Hippocampal formation (tissue), 2 donors: ENCODE measurements at places on chromosomes 6 and 20.

GRCh38 chr20:61539706-61540360 lies 287.8 kb downstream of the CDH4 start:
- no peak for DNase-seq

- DNase-seq = no peak
Measured at GRCh38 chr6:162389343-162390085, 338.1 kb downstream of the PRKN start.

DNA sequence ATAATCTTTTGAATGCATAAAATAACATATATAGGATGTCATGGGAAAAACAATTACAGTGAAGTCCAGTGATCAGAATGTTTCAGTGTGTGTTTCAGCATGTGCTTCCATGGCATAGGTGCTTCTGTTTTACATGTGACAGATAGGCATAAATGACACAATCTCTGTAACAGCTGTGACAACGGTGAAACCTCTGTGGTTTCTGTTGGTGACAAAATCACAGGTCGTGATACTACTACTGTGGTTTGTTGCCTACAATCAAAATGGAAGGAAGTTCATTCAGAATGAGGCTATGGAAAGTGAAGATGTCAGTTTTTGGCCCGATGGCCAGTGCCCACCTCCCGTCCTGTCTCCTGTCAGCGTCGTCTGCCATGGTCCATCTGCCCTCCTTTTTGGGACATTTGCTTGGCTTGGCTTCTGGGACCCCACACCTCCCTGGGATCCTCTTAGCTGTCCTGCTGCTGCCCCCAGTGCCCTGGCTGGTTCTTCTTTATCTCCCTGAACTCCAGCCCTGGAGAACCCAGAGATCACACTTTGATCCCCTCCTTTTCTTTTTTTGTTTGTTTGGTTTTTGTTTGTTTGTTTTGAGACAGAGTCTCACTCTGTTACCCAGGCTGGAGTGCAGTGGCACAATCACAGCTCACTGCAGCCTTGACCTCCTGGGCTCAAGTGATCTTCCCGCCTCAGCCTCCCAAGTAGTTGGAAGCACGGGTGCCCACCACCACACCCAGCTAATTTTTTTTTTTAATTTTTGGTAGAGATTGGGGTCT lies 79.3 kb upstream of the NAA20 start:
- no peak for DNase-seq

DNA sequence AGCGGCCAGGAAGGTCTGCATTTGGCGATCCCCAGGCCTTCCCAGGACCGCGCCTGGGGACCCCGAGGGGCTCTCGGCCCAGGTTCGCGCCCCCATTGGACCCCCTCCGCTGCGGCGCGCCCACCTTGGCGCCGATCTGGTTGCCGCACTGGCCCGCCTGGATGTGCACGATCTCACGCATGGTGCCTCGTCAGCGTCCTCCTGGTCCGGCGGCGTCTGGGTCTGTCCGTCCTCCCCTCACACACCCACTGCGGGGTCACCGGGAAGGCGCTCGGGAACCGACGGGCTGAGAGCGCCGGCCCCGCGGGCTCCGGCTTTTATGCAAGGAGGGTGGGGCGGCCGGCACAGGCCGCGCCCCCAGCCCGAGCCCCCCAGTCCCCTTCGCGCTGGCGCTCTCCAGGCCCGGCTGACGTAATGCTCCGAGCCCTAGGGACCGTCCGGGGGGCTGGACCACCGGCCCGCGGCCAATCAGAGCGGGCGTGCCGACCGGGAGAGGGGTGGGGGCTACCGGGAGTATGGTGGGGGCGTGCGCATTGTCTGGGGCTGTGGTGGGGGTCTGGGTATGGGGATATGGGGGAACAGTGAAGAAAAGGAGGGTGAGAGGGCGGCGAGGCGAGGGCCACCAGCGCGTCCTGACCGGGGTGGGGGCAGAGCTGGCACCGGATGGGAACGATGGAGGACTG lies at the start of gene TUBB2B:
TSS of gene TUBB2B (minus strand) at position 291 of the 683 bp plus-strand sequence. CDS start at position 181, 110 bp downstream.
- peak; percentile 28 for DNase-seq

DNA sequence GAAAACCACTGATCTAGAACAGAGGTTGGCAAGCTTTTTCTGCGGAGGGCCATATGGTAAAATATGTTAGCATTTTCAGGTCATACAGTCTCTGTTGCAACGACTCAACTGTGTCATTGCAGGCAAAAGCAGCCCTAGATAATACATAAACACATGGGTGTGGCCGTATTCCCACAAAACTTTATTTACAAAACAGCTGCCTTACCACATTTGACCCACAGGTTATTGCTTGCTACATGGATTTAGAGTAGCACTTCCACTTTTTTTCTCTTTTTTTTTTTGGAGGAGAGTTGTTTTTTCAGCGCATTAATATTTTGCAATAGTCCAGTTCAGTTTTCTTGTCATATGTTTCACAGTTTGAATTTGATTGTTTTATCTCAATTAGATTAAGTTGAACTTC lies 2.5 kb upstream of the IGF2R start:
- no peak for DNase-seq

GRCh38 chr20:41476013-41476441 lies 109.4 kb upstream of the EMILIN3 start:
- no peak for DNase-seq

GRCh38 chr6:147190556-147190955 lies 13.7 kb upstream of the STXBP5 start:
- no peak for DNase-seq

GRCh38 chr20:15005300-15005986 lies 668.0 kb upstream of the FLRT3 start:
- DNase-seq = no peak

GRCh38 chr6:7787137-7787608 lies 61.3 kb downstream of the BMP6 start:
- DNase-seq = no peak

- no peak for DNase-seq
Measured at GRCh38 chr6:64990652-64991304, 716.2 kb downstream of the EYS start.

- no peak for DNase-seq
Measured at GRCh38 chr6:169804427-169804826, 53.0 kb downstream of the ERMARD start.

- no peak for DNase-seq
Measured at GRCh38 chr20:1232286-1233111, 6.7 kb downstream of the RAD21L1 start.

DNA sequence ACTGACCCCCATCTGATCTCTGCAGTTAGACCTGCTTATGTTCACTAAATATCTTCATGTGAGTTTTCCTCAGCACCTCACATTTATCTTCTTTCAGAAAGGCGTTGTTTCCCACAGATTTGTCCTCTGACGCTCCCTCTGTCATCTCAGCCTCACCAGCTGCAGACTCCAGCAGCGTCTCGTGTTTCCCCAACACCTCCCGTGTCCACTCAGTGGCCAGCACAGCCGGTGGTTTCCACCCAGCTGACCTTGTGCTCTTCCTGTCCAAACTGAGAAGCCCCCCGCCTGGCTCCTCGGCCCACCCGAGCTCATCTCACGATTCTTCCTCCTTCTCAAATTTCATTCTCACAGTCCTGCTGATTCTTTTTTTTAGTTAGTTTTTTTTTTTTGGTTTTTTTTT lies 12.5 kb downstream of the ERMARD start:
- DNase-seq = no peak

- no peak for DNase-seq
Measured at GRCh38 chr6:42978487-42978838, 518 bp downstream of the PEX6 start.

- peak; percentile 24 for DNase-seq
Measured at GRCh38 chr6:170185175-170185978, 105.5 kb downstream of the DLL1 start.

DNA sequence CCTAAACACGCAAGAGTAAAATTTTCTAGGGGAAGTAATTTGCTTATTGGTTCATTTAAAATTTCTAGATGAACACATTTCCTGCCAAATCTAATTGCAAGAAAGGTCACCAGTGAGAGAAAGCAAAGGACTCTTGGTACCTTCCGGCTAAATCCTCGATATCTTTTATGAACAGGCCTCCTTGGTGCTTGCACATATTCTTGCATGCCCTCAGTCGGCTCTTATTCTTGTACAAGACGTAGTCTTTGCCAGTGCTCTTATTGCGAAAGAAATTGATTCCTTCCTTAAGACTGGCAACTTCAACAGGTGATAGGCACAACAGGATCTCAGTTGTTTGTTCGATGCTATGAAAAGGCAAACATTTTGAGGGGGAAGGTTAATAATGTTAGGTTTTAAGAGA lies 141.7 kb upstream of the CARMIL1 start:
- no peak for DNase-seq

- DNase-seq = no peak
Measured at GRCh38 chr6:48775157-48775556, 664.2 kb upstream of the PTCHD4 start.

DNA sequence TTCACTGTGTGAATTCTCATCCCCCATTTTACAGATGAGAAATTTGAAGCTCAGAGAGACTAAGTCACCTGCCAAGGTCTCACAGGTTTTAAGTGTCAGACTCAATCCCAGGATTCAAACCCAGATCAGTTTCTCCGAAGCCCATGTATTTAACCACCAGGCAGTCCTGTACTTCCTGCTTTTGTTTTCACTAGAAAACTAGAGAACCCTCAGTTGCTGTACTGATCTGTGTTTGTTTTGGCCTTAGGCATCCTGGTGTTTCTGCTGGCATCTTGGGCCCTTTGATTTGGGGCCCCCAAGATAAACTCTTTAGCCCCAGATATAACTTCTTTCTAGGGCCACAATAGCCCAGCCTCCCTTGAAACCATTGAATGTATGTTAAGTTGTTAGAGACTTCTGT lies 36.5 kb downstream of the PPP1R16B start:
- DNase-seq = no peak

- DNase-seq = no peak
Measured at GRCh38 chr6:129684323-129684884, 25.6 kb downstream of the ARHGAP18 start.

DNA sequence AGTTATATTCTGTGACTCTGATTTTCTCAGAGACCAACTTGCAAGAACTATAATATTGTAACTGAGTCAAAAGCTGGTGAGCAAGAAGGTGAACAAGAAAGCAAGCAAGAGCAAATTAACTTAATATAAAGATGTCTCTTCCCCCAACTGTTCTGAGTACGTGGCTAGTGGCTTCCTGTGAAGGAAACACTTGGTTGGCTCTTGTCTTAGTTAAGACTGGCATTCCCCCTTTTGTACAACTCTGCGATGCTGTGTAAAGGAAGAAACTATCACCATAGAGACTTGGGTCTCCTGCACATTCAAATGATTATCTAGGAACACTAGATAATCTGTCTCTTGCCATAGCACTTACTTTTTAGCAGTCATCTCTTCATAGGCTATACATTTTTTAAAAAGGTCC lies 47.3 kb upstream of the TNFAIP3 start:
- no peak for DNase-seq

DNA sequence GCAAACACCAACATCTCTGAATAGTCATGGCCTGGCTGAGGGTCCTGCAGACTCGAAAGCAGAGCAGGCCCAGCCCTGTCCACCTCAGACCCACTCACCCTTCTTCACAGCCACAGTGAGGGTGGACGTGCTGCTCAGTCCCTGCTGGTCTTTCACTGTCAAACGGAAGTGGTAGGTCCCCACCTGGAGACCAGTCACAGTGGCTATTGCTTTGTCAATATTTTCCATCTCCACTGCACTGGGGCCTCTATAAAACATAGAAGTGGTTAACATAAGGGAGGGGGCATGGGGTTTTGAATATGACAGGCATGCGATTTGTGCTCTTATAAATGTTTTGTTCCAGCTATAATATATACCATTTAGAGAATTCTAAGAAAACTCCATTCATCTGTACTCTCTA lies 73.9 kb downstream of the ALDH5A1 start:
- no peak for DNase-seq

DNA sequence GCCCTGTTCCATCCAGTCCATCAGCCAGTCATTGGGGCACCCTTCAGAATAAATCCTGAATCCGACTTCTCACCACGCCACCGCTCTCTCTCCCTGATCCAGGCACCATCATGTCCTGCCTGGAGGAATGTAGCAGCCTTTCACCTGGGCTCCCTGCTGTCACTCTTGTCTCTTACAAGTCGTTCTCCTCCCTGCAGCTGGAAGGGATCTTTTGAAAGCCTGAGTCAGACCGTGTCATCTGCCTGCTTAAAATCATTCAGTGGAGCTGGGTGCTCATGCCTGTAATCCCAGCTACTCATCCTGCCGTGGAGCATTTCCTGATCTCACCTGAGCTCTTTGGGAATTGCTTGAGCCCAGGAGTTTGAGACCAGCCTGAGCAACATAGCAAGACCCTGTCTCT lies 19.2 kb upstream of the KCNG1 start:
- no peak for DNase-seq

GRCh38 chr6:9522101-9522500 lies 892.8 kb downstream of the TFAP2A start:
- no peak for DNase-seq

DNA sequence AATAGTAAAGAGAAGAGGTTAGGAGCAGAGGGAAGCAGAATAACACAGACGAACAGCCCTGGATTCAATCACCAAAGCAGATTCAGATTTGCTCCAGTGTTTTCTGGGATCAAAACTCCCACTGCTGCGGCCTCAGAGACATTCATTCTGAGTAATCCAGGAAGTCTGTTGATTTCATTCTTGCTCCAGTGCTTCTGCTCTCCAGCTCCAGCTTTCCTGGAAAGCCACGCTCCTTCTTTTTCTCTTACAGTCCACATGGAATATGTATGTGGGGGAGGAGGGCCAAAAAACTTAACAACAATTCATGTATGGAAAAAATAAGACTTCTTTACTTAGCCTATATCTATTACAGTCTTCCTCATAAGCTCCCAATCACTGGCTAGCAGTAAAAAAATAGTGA lies 26.4 kb upstream of the UST start:
- DNase-seq = no peak

DNA sequence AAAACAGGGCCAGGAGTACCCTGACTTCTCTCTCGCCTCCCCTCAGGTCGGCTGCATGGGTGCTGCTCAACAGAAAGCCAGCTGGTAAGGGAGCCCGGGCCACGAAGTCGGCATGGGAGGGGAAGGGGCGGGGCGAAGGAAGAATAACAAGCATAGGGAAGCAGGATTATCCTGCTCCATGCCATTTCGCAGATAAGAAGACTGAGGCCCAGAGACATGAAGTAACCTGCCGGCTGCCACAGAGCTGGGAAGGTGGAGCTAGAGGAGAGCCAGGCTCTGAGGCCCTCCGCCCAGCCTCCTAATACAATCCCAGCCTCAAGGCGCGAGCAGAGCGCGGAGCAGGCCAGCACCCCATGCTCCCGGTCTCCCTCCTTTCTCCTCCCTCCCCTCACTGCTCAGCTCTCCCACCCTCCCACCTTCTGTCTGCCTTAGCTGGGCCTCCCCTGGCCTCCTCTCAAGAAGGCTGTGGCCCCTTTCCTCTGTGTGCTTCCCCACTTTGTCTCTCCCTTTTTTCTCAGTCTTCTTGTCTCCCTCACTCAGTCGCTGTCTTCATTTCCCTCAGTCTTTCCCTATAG lies 13.2 kb upstream of the HMGA1 start:
- no peak for DNase-seq

DNA sequence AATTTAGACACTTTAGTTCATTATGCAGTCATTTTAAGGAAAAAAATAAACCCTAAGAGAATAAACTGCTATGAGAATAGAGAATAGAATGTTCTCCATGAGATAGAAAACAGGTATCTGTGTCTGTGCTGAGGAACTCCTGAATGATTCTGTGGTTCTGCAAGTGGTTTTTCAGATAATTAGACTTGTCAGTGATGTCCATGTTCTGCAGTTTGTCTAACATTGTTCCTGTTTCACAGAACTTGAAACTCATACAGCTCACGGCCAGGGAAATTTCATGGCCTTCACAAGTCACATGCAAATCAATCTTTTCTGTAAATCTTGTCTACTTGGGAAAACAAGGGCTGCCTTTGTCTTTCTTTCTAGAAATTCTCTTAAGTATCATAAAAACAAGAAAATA lies 73.4 kb upstream of the HMGCLL1 start:
- no peak for DNase-seq
